ENCODE measurements at places on chromosomes 7 and 10.

DNA sequence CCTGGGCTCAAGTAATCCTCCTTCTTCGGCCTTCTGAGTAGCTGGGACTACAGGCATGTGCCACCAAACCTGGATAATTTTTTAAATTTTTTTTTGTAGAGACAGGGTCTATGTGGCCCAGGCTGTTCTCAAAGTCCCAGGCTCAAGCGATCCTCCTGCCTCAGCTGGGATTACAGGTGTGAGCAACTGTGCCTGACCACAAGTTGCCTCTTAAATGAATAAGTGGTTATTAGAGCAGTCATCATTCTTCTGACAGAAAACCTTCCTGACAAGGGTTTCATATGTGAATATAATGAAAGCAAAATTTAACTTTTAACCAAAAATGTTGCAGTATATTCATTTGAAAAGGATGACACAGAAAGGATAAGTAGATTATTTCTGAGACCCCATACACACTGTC is 532.5 kb downstream of the GRM8 start:
- no peak for DNase-seq

- DNase-seq, result no peak
These were observed 54.3 kb upstream of the DPYSL4 start for GRCh38 chr10:132132421-132132841.

- no peak for DNase-seq
These were observed 17.4 kb upstream of the KNDC1 start for GRCh38 chr10:133142523-133143199.

GRCh38 chr7:137591421-137591837 is 247.9 kb upstream of the PTN start:
- no peak for DNase-seq

GRCh38 chr10:115001506-115002381 is 63.7 kb downstream of the TRUB1 start:
- no peak for DNase-seq

GRCh38 chr10:71921324-71922027 is 42.7 kb upstream of the CHST3 start:
- no peak for DNase-seq

GRCh38 chr10:91190388-91190870 is 30.0 kb upstream of the PCGF5 start:
- no peak for DNase-seq

GRCh38 chr10:88004451-88004850 is 141.0 kb downstream of the PTEN start:
- no peak for DNase-seq

- DNase-seq, result no peak
These were observed 294.2 kb downstream of the IPMK start for GRCh38 chr10:57973451-57973850.

GRCh38 chr10:42734536-42734935 is 48.1 kb upstream of the BMS1 start:
- no peak for DNase-seq

GRCh38 chr10:58827381-58827780 is 314.7 kb downstream of the BICC1 start:
- no peak for DNase-seq

GRCh38 chr7:147415991-147416390 is 1174.6 kb upstream of the C7orf33 start:
- no peak for DNase-seq

GRCh38 chr10:2979306-2979705 is 88.0 kb upstream of the PFKP start:
- no peak for DNase-seq

DNA sequence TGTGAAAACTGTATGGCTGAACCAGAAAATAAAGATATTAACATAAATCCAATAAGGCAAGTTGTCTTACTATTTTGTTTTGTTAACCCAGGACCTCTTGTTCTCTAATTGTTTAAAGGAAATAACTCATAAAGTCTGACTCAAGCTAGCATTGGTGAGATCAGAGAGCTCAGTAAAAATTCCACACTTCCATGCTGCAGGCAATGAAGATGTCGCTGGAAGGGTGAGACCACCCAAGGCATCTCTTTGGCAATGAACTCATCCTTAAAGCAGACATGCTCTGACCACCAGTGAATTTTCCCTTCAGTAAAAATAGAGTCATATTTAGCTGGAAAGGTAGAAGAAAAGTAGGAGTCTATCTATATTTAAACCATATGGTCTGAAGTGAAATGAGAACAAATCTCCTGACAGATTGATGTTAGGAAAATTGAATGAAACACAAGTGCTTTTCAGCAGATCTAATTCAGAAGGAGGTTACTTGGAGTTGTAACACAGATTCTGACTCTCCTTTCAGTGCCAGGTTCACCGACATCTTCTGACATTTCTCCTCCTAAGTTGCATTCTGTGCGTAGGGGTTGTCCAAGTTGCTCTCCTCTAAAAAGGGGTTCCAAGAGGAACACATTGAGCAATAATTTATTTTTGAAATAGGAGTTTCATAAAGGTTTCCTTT is 32.8 kb upstream of the VIPR2 start:
- no peak for DNase-seq

- DNase-seq, result no peak
These were observed 24.7 kb upstream of the ANKRD1 start for GRCh38 chr10:90945491-90946070.

- DNase-seq, result no peak
These were observed 751 bp upstream of the GTPBP10 start for GRCh38 chr7:90345595-90346335.

- DNase-seq, result no peak
These were observed 32.0 kb downstream of the TBATA start for GRCh38 chr10:70753026-70753663.

- DNase-seq, result no peak
These were observed 126.3 kb downstream of the WDR37 start for GRCh38 chr10:1182280-1183032.

DNA sequence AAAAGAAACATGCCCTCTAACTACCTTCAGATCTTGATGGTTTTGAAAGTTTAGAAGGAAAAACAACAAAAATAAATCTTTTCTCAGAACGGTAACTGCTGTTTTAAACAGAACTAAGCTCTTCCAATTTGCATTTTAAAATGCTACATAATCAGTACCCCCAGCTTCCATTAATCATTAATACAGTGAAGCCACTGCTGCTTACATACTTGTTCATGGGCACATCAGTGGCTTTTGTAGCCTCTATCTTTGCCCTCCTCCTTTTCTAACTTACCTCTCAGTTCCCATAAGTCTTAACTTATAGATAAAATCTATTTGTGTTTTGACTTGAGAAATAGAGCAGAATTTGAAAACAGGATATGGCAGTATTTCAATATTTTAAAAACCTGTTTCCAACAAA is 109.1 kb downstream of the POLL start:
- DNase-seq, result no peak

DNA sequence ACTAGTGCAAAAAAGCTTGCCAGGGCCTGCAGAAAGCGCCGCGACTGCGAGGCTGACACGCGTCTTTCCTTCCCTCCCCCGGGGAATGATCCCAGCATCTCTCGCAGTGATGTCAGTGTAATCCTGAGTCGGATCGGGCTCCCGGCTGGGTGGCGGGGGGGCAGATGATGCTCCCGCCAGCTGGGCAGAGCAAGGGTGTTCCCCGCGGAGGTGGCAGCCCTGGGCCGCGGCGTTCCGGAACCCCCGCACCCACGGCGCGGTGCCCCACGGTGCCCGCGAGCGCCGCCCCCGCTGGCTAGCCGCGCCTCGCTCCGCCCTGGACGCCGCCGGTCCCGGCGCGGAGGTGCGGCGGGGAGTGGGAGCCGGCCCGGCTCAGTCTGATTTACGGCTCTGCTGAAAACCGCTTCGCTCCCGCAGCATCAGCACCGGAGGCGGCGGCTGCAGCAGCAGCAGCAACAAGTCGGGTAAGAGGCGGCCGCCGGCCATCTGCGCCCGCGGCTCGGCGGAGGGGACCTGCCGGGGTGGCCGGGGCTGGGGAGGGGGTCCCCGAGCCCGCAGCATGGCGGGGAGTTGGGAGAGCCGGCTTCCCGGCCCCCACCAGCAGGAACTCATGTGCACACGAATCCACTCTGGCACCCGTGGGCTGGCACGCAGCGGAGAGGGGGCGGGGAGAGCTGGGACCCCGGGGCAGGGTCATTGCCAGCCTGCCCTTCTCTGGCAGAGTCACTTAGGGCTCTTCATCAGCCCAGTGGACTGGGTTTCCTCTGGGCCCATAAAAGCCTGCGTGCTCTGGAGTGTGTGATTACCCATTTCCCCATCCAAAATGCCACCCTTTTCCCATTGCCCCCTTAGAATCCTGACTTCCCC is at the start of gene ZNF365:
TSS of gene ZNF365 (plus strand) at position 375 of the 867 bp plus-strand sequence. CDS start 1,825 bp downstream, outside the sequence.
- no peak for DNase-seq

DNA sequence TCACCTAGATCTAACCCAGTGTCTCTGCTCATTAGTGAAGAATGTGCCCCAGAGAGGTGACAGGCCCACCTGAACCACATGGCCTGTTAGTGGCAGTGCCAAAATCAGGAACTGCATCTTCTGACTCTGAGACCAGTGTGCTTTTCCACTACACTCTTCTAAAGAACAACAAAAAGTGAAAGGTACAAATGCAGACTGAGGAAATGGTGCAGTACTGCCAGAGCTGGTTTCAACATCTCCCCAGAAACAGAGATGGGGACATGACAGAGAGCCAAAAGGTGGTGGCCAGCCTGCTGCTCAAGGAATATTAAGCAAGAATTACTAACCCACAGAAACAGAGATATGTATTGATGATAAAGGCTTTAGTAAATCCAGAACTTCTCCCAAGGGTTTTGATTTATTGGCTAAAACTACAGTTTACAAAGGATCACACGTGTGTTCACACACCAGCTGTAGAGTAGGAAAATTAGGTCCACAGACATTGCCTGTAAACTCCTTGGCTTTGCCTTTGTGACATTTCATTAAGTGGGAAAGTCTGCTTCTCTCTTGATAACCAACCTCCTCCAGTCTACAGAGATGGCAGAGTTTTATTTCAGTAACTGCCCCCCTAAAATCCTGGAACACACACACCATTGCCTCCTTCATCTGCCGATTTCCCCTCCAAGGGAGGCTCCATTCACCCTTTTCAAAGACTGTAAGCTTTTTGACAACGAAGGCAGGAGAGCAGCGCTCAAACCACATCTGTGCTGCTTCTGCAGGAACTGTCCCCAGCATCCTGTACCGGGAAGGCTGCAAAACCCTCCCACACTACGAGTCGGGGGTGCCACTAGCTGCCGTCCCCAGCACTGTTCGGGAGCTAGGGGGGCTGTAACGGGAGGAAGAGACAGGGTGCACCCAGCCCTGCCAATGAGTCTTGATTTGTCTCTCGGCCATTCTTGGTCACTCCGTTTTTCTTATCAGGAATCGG is 29.8 kb downstream of the GSDME start:
- no peak for DNase-seq

GRCh38 chr10:27035163-27035562 is 65.1 kb downstream of the ANKRD26 start:
- DNase-seq, result no peak

- DNase-seq, result no peak
These were observed 2.5 kb downstream of the VIPR2 start for GRCh38 chr7:159142199-159142598.

DNA sequence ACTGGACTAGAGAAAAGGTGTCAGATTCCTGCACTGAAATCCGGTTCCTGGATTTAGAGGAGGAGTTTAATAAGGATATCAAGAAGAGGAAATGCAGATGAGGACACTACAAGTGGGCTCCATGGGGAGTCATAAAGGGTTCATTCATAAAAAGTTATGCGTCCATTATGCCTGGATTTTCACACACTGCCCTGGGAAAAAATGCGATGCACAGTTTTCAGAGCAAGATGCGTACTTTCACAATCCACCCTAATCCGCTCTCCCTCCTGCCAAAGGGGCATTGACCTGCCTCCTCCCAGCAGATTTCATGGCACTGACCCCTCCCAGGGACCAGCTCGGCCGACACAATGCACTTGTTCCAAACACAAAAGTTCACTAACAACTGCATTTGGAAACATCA is 42.2 kb upstream of the OPALIN start:
- no peak for DNase-seq

DNA sequence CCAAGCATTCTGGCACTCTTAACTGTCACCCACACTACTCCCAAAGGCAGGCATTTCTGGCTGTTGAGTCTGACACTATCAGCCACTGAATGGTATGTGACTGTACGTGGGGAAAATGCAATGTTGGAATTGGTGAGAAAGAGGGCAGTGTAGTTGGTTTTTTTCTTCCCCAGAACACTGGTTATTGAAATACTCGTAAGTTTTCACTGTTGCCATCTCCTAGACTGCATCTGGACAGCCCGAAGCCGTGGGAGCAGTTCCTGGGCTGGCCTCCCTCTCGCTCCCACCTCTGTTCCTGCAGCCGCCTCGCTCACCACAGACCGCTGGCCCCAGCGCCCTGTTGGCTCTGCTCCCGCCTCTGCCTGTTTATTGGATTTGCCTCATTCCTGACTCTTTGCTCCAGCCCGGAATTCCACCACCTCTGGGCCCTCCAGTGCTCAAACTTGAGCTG is 5.7 kb downstream of the PLCE1 start:
- DNase-seq, result no peak

GRCh38 chr10:36556468-36556867 is 568.9 kb upstream of the ANKRD30A start:
- DNase-seq, result no peak

- DNase-seq, result no peak
These were observed 183.4 kb downstream of the WNT2 start for GRCh38 chr7:117139397-117139984.

DNA sequence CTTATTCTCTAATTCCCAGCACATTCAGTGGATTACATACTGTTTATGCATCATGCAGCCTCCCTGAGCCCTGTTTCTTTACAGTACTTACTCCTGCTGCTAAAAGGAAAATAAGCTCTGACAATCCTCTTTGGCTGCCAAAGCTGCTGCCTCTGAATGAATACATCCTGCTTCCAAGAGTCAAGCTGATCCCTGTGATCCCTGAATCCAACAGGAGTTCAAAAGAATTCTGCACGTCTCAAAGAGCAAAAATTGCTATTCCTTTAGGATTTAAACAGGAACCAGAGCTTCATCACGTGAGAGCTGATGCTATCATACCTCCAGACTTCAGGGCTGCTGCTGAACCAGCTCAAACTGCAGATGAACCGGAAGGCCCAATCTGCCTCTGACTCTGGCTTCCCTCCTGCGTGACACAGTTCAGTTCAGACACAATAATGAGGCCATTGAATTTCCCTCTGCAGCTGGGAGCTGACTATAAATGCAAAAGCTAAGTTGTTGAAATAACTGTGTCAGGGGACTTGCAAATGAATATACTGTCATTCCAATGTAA is 851.0 kb upstream of the PHF14 start:
- DNase-seq, result peak; percentile 80

GRCh38 chr7:134963036-134963435 is 23.3 kb upstream of the AGBL3 start:
- no peak for DNase-seq

GRCh38 chr7:138987686-138988085 is 6.5 kb upstream of the KIAA1549 start:
- DNase-seq, result no peak

- DNase-seq, result no peak
These were observed 544.3 kb downstream of the TCERG1L start for GRCh38 chr10:130767116-130767730.

GRCh38 chr10:74854610-74855009 is 28.2 kb downstream of the KAT6B start:
- DNase-seq, result no peak

- no peak for DNase-seq
These were observed 41.1 kb upstream of the TFEC start for GRCh38 chr7:116071629-116072028.

- DNase-seq, result no peak
These were observed 57.4 kb upstream of the NEBL start for GRCh38 chr10:20954519-20954918.

Data from NCI-H1436 treated with DMSO at 0.1 percent for 48 hours (cell line).